ENCODE measurements at places on chromosomes 16 and 17.

- DNase-seq: no peak
These were observed 54.4 kb upstream of the PABPN1L start for GRCh38 chr16:88920618-88921590.

- no peak for DNase-seq
These were observed 91.3 kb downstream of the NDE1 start for GRCh38 chr16:15741207-15741871.

GRCh38 chr16:2121853-2122252 lies 13.8 kb downstream of the PKD1 start:
- DNase-seq: no peak

- DNase-seq: no peak
These were observed 7.8 kb downstream of the CBX1 start for GRCh38 chr17:48093341-48094045.

- DNase-seq: no peak
These were observed 345.4 kb downstream of the PMP22 start for GRCh38 chr17:14919631-14920213.

DNA sequence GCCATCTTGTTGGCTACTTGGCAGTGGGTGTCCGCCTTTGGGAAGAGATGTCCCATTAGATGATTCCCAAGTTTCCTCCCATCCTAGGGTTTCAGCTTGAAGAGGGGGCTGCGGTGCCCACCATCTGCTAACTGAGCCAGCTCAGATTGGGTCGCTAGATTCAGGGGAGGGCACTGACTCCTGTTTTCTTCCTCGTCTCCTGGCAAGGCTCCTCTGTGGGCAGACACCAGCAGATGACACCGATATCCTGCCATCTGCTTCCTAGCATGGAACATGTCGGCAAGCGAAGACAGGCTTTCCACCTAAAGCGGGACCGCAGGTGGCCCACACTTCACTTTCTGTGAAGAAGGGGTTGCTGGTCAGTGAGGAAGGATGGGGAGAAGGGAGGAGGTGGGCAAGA lies 27.3 kb downstream of the C17orf75 start:
- no peak for DNase-seq

DNA sequence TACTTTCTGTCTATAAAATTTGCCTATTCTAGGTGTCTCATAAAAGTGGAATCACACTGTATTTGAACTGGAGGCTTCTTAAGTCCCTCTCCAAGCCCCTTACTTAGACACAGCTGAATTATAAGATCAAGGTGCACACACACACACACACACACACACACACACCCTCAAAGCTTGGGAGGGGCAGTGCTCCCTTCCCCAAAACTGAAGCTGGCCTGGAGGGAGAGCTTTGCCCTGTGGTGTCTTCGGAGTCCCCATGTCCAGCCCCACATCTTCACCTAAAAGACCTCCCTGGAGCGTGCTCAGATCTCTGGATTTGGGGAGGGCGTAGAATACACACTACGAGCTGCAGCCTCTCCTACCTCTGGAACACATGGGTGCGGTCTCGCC lies 828 bp downstream of the EMP2 start:
- no peak for DNase-seq

GRCh38 chr16:88351491-88352101 lies 31.2 kb upstream of the ZNF469 start:
- no peak for DNase-seq

DNA sequence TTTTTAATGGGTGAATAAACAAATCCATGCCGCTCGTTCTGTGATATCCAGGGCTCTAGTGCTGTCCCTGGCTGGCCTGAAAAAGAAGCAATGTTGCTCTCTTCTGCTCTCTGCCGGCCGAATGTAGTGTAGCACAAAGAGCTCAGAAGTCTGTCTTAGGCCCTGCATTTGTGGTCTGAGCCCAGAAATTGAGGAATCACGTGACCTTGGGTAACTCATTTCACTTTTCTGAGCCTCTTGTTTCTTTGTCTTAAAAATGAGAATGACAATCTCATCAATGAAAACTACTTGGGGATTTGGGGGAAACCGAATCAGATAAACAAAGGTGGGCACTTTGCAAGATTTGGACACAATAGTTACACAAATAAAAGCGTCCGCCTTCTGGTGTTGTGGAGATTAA lies 381.6 kb upstream of the ASIC2 start:
- peak; percentile 17 for DNase-seq

- DNase-seq: peak; percentile 85
These were observed at the start of gene ZDHHC7 for GRCh38 chr16:85010931-85011845. Gene ZDHHC7, minus strand, starts transcription at chr16:85011535. Its CDS starts 20,917 bp downstream, at chr16:84990618.

- no peak for DNase-seq
These were observed 25.9 kb downstream of the GRIN2C start for GRCh38 chr17:74833501-74834377.

DNA sequence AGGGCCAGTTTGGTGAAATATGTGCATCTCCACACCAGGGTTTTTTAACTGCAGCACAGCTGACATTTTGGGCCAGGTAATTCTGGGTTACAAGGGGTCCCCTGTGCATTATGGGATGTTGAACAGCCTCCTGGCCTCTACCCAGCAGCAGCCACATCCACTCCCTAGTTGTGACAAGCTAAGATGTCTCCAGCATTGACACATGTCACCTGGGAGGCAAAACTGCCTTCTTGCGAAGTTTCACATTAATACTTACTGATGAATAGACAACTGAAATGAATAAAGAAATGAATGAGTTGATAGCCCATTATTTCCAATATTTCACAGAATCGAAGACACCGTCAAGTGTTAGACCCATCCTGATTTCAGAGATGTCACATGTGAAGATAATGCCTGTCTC lies 383.7 kb downstream of the CPPED1 start:
- no peak for DNase-seq

GRCh38 chr17:32461498-32461852 lies 17.2 kb downstream of the PSMD11 start:
- no peak for DNase-seq

DNA sequence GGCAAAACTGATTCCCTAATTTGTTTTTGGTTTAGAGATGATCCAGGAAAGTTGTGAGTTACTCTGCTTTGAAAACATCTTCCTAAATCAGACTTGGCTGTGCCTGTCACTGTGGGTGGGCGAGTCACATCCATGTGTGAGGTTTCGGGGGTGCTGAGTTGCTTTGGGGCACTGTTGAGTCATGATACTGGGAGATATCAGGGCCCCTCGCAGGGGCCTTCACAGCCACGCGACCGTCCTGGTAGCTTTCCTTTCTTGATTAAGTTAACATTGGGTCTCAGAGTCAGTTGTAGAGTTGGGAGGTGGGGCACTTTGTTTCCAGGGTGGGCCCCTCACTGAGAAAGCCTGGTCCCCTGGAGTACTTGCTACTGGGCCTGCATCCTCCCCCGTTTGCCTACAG lies 58.3 kb upstream of the LGALS9 start:
- DNase-seq: no peak

GRCh38 chr16:62408760-62409159 lies 372.5 kb upstream of the CDH8 start:
- DNase-seq: no peak

GRCh38 chr16:57358527-57359095 lies at the start of gene CCL22:
Gene CCL22, plus strand, starts transcription at chr16:57358783. Its CDS starts 34 bp downstream, at chr16:57358817.
- DNase-seq: no peak

DNA sequence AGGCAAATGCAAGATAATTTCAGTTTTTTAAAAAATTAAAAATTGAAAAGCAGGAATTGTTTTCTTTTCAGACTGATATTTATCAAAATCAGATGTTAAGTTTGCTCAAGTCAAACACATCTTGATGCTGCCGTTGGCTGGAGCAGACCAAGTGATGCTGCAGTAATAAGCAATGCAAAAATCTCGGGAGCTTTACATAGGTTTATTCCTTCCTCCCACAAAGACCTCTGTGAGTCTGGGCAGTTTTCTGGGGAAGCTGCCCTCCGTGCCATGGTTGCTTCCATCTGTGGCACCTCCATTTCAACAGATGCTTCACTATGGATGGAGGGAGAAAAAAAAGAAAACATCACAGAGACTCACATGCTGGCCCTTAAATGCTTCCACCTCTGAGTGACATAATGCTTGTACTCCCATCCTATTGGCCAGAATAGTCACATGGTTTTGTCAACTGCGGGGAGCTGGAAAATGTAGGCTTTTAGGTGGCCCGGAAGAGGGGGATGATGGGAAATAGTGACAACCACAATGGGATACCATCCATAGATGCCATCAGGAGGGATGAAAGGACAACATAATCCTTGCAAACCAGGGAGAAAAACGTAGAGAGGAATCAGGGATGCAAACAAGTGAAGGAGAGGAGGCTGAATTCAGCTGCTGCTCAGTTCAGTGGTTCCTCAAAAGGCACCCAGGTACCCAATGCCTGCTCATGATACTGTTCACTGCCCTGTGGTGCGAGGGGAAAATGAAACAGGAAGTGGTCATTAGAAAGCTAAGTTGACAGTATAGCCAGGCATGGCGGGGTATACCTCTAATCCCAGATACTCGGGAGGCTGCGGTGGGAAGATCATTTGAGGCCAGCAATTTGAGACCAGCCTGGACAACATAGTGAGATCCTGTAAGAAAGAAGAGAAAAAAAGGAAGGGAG lies 13.5 kb upstream of the ERCC4 start:
- DNase-seq: no peak

- DNase-seq: no peak
These were observed 82.7 kb upstream of the CDYL2 start for GRCh38 chr16:80887062-80887461.

DNA sequence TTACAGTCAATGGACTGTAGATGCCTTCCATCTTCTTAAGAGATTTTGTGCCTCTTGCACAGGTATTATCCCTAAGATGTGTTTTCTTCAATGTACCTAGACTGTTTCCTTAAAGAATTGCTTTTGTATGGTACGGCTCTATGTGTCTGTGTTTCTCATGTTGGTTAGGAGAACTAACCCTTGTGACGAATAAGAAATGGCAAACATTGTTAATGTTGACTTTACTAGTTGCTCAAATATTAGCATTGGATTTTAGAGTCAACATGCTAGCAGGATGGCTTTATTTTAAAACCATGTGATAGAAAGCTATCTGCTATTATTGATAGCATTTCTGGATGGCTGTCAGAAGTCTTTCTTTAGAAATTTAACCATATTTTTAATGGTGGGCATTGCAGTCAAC lies 34.5 kb downstream of the WWOX start:
- DNase-seq: no peak

- no peak for DNase-seq
These were observed 9.3 kb downstream of the C16orf90 start for GRCh38 chr16:3485821-3486505.

- DNase-seq: no peak
These were observed 224.2 kb downstream of the PARN start for GRCh38 chr16:14405611-14406537.

DNA sequence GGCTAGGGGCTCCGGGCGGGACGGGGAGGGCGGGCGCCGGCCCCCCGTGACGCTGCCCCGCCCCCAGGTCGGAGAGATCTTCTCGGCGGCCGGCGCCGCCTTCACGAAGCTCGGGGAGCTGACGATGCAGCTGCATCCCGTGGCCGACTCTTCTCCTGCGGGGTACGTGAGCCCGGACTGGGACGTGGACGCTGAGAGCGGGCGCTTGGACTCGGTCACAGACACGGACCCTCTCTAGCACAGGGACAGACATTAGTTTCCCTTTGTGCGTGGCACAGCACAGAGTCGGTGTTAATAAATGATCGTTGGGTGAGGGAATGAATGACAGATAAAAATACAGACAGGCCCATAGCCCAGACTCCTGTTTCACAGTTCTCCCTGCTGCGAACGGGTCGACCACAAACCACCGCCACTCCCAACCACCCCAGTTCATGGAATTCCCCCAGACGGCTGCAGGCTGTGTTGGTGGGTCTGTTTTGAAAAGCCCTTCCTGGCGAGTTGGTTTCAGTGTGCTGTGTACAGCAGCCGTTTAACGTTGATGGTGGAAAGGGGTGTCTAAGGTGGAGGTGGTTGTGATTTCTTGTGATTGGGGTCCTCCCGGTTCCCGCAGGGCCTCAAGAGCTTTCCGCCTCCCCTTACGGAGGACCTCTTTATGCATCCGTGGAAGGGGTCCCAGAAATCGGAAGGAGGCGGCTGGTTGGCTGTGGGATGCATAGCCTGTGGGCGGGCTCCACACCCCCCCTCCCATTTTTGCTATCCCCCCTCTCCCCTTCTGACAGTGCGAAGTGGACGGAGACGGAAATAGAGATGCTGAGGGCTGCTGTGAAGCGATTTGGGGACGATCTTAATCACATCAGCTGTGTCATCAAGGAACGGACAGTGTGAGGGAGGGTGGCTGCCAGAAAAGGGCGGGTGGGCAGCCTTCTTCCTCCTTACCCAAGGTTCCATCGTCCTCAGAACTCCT lies 2.9 kb downstream of the RNASEK start:
- DNase-seq: peak; percentile 80

DNA sequence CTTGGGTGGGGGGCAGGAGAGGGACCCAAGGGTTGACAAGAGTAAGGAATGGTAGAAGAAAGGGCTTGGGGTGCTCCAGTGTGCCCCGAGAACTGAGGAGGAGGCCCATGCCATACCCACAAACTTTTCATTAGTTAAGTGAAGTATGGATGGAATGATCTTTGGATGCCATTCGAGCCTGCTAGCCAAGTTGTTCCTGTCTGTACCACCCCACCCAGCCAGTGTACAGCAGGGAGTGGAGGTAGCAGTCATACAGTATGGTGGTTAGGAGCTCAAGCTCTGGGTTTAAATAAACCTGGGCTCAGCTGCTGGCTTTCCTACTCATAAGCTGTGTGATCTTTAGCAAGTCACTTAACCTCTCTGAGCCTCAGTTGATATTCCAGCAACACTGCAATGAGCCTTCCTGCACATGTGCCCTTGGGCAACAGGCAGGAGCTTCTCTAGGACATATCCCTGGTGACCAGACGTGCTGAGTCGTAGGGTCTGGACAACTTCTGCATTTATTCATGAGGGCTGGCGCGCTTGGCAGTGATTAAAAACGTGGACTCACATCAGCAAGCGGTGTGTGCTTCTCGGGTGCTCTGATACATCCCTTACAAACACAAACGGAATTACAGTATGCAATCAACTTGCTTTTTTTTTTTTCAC lies 22.9 kb downstream of the ITPRIPL2 start:
- DNase-seq: no peak

GRCh38 chr16:88451586-88452481 lies 1.2 kb upstream of the ZFPM1 start:
- no peak for DNase-seq

GRCh38 chr17:40479754-40480480 lies 21.5 kb downstream of the TNS4 start:
- DNase-seq: no peak

- no peak for DNase-seq
These were observed 5.5 kb upstream of the SECTM1 start for GRCh38 chr17:82338858-82339633.

- DNase-seq: no peak
These were observed 16.8 kb downstream of the IL4R start for GRCh38 chr16:27330542-27330941.

DNA sequence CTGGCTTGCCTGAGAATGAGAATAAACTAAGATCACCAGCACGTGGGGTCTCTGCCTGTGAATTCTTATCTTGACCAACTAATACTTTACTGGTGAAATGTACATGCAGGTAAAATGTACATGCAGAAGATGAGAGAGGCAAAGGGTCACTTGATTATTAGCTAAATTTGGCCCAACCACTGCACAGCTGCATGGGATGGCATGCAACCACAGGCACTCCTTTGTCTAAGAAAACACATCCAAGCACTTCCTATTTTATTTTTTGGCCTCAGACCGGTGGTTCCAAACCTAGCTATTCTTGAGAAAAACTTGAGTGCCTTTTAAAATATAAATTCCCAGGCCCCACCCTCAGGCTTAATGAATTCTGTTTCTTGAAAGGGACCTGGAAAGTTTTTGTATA lies 77.9 kb downstream of the SYCE1L start:
- no peak for DNase-seq
